Bone marrow (tissue), 2 donors: ENCODE measurements at places on chromosomes 6 and 20.

DNA sequence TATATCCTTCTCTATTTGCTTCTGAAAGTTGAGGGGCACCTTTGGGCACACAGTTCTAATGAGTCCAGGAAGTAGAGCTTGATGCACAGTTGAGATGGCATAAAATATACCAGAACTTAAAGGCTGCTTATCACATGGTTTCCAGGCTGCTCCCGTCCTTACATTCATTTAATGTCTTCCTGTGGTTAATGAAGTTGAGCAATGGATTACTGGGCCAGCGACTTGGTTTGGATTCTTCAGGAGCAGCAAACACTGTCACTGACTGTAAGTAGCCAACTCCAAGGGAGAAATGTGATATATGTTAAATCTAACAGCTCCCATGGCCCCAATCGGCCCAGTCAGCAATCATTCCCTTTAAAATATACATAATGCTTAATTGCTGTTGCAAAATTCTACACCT is 9.0 kb upstream of the TSHZ2 start:
- no peak for DNase-seq

GRCh38 chr20:32461836-32462600 is 103.9 kb downstream of the ASXL1 start:
- DNase-seq: no peak

- no peak for DNase-seq
These were observed 102.6 kb upstream of the TNFAIP3 start for GRCh38 chr6:137764464-137764863.

DNA sequence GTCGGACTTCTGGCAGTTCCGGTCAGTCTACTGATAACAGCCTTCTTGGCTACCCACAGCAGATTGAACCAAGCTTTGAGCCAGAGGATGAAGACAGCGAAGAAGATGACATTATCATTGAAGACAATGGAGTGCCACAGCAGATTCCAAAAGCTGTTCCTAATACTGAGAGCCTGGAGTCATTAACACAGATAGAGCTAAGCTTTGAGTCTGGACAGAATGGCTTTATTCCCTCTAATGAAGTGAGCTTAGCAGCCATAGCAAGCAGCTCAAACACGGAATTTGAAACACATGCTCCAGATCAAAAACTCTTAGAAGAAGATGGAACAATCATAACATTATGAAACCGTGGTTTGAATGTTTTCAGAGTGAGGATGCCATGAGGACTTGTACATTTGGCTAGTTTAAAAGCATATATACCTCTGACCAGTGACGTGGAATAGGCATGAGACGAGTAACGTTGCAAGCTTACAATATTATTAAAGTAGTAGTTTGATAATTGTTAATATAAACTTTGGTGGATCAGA is 18.8 kb downstream of the PARD6B start:
- DNase-seq: no peak

GRCh38 chr6:77883851-77884250 is 231.0 kb downstream of the MEI4 start:
- DNase-seq: no peak

- no peak for DNase-seq
These were observed 22.3 kb upstream of the THEMIS start for GRCh38 chr6:127923135-127923534.

GRCh38 chr20:19621072-19621471 is 137.0 kb upstream of the RIN2 start:
- DNase-seq: no peak

- DNase-seq: no peak
These were observed 181.2 kb upstream of the TNFAIP3 start for GRCh38 chr6:137685798-137686375.

GRCh38 chr6:31489086-31489485 is 8.9 kb upstream of the MICB start:
- DNase-seq: no peak

- DNase-seq: no peak
These were observed 6.2 kb downstream of the TMEM242 start for GRCh38 chr6:157316871-157317814.

DNA sequence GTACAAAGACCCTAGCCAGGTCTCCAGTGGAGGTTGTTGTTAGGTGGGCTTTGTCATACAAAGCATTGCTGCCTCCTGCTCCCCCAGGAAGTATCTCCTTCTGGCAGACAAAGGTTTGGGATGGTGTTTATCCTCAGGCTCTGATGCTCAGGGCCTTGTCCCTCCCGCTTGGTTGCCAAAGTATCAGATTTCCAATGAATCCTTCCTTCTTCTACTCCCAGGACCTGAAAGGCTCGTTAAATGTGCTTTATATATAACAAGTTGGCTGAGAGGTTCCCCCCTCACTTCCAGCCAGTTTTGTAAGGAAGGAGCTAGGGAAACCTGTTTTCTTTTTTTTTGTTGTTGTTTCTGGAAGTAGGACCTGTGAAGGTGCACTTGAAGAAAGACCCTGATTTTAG is 14.4 kb downstream of the PTK7 start:
- no peak for DNase-seq

- DNase-seq: no peak
These were observed 16.6 kb downstream of the MCM9 start for GRCh38 chr6:118918329-118918725.

- no peak for DNase-seq
These were observed 41.3 kb downstream of the TAF8 start for GRCh38 chr6:42091718-42092023.

DNA sequence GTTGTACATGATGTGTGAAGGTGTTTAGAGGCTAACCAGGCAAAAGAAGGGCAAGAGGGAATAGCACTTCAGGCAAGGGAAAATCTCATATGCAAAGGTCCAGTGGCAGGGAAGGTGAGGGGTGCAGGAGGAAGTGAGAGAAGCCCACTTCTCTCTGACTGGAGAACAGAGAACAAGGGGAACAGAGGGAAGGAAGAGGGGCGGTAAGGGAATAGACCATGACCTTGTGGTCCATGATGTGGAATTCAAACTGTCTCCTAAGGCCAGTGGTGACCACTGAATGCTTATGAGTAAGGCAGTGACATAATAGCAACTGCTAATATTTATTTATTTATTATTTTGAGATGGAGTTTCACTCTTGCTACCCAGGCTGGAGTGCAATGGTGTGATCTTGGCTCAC is 20.6 kb upstream of the SLC9A8 start:
- DNase-seq: no peak
